Inflammatory macrophage treated with lipopolysaccharide for 1 hour (primary cell): ENCODE measurements at places on chromosomes 5 and 9.

GRCh38 chr9:38073882-38074281 is 4.9 kb upstream of the SHB start:
- DNase-seq = no peak

- no peak for DNase-seq
Observed at GRCh38 chr5:131991593-131992324, 19.7 kb downstream of the ACSL6 start.

DNA sequence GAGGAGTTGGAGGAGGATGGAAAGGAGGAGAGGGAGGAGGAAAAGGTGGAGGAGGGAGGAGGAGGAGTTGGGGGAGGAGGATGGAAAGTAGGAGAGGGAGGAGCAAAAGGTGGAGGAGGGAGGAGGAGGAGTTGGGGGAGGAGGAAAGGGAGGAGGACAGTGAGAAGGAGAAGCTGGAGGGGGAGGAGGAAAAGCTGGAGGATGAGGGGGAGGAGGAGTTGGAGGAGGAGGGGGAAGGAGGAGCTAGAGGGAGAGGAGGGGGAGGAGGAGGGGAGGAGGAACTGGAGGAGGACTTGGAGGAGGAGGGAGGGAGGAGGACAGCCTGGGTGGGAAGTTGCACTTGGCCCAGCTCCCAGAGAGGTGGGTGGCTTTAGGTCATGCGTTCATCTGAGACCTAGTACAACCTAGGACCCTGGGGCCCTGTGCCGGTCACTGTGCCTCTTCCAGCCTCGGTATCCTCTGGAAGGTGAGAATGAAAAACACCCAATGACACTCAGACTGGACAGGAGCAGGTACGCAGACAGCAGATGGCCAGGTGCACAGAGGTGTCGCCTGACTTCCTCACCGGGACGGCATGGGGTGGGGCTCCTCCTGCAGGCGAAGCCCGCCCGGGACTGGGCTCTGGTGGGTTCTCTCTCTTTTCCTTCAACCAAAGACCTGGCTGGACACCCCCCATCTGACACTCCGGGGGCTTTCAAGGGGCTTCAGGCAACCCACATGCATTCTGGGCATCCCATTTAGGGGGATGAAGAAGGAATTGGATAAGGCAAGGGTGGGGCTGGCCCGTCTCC is 12.2 kb upstream of the SLC2A6 start:
- peak; percentile 7 for DNase-seq

DNA sequence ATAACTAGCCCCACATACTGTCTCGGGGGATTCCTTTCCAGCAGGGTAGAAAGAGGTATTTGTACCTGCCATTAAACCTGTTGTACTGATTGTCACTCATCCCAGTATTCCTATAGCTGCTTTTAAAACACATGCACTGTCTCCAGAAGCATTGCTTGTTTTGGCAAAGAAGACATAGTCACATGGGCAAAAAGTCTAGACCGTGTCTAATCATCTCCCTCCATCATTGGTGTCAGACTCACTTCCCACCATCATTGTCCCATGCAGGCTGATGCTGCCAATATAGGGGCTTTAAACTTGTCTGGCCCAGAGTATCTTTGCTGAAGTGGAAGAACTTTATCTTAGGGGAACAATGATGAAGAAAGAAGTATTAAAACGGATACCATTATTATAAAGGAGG is 12.6 kb downstream of the DNAJC21 start:
- no peak for DNase-seq
